ENCODE measurements at places on chromosomes 1 and 21.

- no peak for DNase-seq
Measured at GRCh38 chr1:163308811-163309210, 12.9 kb upstream of the NUF2 start.

GRCh38 chr21:33686386-33686785 lies 44.1 kb downstream of the ITSN1 start:
- no peak for DNase-seq

GRCh38 chr1:29033829-29034466 lies 89.8 kb downstream of the TMEM200B start:
- DNase-seq, result peak; percentile 7

DNA sequence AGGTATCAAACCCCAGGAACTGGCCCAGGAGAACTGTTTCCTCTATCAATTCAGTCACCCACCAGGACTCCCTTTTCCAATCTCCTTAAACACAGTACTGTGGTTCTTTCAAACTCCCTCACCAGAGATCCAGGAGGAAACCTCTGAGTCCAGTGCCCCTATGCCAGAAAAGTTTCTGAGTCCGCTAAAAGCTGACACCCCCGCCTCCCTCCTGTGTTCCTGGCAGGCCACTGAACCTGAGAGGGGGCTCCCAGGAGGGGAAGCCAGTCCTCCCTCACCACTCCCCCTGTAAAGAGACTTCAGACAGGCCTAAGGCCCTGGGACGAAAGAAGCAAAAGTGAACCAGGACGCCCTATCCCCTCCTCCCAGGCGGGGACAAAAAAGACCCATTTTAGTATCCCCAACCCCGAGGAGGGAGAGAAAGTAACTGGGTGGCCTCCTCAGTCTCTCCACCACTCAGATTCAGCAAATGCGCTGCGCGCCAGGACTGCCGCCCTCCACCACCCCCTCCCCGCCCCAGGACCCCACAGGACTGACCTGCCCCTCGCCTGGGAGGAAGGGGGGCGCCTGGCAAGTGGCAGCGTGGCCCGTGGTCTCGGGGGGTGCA lies 624 bp downstream of the SLC41A1 start:
- DNase-seq, result no peak

DNA sequence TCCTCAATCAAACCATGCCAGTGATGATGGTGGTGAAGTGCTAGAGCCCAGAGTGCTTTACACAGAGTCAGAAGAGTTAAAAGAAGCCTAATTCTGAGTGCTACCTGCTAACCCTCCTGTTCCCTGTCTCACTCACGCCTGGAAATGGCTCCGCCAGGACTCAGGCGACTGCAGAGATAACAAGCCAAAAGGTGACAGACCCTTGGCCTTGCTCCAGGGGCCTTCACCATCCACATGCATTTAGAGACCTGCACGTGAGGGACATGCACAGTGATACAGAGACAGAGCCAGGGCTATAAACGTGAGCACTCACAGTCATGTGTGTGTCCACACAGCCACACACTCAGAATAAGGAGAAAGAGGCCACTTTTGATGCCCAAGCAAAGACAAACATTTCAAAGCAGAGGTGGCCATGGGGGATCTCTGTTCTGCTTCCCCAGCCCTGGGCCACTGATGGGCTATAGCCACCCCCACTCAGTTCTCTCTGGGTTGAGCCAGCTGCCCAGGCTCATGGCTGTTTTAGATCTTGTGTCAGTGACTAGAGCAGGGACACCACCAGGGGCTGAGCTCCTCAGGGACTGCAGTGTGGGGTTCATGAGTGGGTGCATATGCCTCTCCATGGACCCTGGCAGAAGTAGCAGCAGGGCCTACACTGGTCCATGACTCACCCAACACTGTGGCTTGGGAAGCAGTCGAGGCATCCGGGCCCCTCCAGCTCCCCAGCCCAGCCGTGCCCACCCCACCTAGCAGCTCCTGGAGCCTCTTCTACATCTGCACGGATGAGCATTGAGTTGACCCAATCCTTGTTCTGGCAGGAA lies 117.2 kb downstream of the EPHB2 start:
- no peak for DNase-seq

DNA sequence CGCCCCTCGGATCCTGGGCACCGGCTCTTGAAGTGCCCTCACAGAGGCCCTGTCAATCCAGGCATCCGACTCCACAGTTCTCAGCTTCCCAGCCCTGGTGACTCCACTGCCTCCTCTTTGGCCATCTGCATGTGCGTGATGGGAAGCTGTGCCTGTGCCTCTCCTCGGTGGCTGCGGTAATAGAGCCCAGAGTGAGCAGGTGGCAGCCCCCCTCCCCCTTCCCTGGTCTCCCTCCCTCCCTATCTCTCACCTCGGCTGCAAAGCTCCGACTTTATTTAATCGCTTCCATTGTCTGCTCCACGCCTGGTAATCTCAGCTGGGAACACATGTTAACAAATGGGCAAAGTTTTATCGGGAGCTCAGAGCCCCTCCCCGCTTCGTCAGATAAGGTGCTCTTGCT lies 91.9 kb downstream of the IGSF21 start:
- no peak for DNase-seq

- no peak for DNase-seq
Measured at GRCh38 chr1:193568512-193568911, 382.1 kb upstream of the B3GALT2 start.

GRCh38 chr21:38346286-38346685 lies 89.5 kb downstream of the KCNJ15 start:
- no peak for DNase-seq

DNA sequence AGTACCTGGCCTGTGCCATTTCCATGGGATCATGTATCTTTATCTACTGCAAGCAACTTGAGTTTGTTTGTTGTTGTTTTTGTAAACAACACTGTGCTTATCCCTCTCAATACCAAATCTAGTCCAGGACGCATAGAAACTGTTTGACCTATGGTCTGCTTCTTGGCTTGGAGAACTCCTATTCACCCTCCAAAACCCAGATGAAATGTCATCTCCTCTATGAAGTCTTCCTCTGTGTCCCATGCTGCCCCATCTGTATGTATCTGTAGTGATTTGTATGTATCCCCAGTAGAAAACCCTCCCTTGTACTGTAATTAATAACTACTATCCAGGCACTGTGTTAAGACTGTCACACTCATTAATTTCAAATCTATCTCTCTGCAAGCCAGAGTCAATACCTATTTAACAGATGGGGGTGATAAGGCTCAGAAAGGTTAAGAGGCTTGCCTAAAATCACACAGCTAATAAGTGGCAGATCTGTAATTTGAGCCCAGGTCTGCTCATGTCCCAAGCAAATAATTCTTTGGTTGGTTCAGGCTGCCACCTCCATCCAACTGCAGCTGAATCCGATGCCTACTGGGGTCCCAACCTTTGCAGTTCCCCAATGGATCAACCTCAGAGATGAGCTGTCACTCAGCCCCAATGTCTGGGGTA lies 24.6 kb upstream of the ECE1 start:
- DNase-seq, result no peak

All from pulmonary artery endothelial cell (primary cell).